ENCODE measurements at places on chromosomes 12 and 14.

GRCh38 chr12:120674097-120674636, 12.8 kb upstream of the MLEC start:
- no peak for DNase-seq

GRCh38 chr12:22014041-22014782, 31.8 kb upstream of the CMAS start:
- no peak for DNase-seq

- peak; percentile 78 for DNase-seq
These were observed 393 bp upstream of the DCAF5 start for GRCh38 chr14:69153152-69153872.

- DNase-seq, result no peak
These were observed 143.5 kb upstream of the AMIGO2 start for GRCh38 chr12:47223031-47223847.

DNA sequence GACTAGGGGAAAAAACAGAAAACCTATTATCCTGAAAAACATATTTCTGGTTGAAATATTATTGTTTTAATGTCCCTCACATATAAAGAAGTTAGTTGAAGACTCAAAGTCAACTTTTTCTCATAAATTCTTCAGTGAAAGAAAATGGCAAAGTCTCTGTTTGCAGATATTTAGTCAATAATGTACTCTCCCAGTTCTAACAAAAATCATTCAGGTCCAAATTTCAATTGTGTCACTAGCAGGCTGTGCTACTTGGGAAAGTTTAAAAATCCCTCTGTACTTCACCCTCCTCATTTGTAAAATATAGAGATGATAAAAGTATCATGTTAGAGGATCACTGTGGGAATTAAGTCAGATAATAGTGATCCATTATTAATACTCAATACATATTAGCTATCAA, 496.5 kb downstream of the FSCB start:
- no peak for DNase-seq

- no peak for DNase-seq
These were observed 14.5 kb upstream of the MAP1LC3B2 start for GRCh38 chr12:116544656-116545055.

GRCh38 chr14:33477797-33478196, 473.1 kb downstream of the EGLN3 start:
- peak; percentile 0 for DNase-seq

DNA sequence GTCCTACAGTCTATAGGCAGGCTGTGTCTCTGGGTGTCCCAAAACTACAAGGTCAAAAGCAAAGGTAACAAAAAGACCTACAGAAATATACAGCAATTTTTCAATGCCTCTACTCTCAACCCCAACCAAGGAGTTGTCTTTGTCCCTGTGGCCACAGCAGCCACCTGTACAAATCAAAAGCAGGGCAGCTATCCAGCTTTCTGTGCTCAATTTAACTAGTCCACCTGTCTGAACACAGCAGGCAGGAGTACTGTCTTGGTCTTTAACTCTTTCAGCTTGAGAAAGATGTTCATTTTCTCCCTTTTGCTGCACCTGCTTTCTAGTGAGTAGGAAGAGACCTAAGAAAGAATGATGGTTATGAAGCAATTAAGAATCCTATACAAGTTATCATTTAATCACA, 19.7 kb downstream of the GDF11 start:
- DNase-seq, result no peak
